ENCODE measurements at places on chromosomes 16 and 17. TPM values are rescaled to one million over a fixed set of nuclear protein-coding genes. Genes with fewer than 3 reads are reported as not detected.
A peak's percentile ranks its signal among the peaks of the same experiment; 100 is the strongest.

The IFI35 gene
- total RNA-seq = 4.7 TPM

The KRT26 gene
- not detected for total RNA-seq

The PMFBP1 gene
- 3.4 TPM for total RNA-seq

The SGCA gene
- 0.39 TPM for total RNA-seq

The ITGA2B gene
- 28.5 TPM for total RNA-seq

The ABCA10 gene
- total RNA-seq = not detected

GRCh38 chr17:76082326-76083251 lies 3.6 kb downstream of the ZACN start:
- no peak for DNase-seq

GRCh38 chr16:86734543-86735460 lies 156.5 kb downstream of the FOXL1 start:
- no peak for DNase-seq

DNA sequence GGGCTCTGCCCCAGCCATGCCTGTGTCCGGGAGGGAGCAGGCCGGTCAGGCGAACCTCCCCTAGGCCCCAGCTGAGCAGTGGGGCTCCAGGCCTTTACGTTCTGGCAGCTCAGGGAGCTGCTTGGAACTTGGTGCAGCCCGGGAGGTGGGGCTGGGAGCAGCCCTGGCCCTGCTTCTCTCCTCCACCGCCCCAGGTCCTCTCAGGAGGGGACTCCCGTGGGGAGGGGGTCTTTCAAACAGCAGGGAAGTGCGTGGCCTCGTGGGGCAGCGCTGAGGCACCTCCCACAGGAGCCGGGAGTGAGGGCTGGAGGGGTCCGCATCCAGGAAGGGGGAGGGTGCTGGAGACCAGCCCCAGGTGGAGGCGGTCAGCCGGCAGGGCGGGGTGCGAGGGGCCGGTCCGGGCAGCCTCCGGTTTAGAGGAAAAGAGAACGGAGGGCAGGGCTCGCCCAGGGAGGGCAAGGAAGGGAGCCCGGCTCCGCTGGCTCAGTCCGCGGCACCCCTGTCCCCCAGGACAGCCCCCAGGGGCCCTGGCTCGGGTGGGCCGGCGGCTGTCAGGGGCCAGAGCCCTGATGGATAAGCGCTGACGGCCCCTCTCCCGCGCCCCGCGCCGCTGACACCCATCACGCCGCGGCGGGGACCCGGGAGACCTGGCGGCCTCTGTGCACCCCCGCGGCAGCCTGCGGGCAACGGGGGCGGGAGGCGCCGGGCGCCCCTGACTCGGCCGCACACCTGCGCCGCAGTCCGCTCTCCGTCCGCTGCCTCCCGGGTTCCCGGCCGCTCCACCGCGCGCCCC lies 587 bp upstream of the PRR35 start:
- DNase-seq = no peak

DNA sequence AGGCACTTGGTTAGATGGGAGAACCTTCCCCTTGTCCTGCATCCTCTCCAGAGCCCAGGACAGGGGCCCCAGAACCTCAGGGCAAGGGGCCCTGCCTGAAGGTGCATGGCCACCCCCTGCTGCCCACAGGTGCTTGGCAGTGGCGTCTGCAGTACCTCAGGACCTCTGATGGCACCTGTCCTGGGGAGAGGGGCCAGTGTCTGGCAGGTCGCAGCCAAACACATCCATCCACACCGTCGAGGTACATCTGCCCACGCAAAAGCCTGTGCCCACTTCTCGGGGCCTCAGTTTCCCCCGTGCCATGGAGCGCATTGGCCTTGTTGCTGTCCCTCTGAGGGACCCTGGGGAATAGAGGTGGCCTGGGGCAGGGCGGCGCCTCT lies 9.3 kb downstream of the MAP2K3 start:
- no peak for DNase-seq

GRCh38 chr17:67636834-67637520 lies 80.8 kb upstream of the NOL11 start:
- no peak for DNase-seq

- no peak for DNase-seq
These were observed 15.7 kb upstream of the ABCC3 start for GRCh38 chr17:50618941-50619340.

GRCh38 chr16:73915935-73916334 lies 380.7 kb upstream of the PSMD7 start:
- DNase-seq = no peak

DNA sequence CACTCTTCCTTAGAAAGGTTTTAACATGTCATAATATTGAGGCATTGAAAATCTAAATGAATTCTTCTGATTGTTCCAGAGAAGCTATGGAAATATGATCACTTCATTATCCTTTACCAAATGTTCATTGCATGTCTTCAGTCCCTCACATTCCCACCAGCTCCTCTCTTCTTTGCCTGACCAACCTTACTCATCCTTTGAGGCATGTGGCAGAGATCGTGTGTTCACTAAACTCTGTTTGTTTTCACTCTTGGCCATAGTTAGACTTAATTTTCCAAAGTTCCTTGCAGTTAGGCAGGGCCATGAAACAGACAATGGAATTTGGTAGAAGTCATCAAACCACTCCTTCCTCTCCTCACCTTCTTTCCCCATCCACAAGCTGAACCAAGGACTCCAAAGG lies 266.5 kb upstream of the HSBP1 start:
- no peak for DNase-seq

GRCh38 chr17:74432766-74433391 lies 991 bp downstream of the GPRC5C start:
- DNase-seq = peak; percentile 70

DNA sequence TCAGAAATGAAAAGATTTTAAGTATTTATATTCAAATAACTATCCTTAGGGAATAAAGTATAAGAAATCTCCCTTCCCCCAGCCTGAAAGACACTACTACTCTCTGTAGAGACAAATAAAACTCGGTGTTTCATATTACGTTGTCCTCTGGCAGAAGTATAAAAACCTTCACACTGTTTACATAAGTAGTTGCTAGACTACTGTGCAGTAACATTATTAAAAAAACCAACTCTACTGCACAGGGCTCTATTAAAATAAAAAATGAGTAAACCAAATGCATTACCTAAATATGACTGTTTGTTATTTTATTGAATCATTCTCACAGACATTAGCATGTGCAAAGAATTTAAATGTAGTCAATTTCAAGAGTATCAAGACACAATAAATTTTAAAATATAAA lies 67.4 kb downstream of the MED13 start:
- DNase-seq = no peak

DNA sequence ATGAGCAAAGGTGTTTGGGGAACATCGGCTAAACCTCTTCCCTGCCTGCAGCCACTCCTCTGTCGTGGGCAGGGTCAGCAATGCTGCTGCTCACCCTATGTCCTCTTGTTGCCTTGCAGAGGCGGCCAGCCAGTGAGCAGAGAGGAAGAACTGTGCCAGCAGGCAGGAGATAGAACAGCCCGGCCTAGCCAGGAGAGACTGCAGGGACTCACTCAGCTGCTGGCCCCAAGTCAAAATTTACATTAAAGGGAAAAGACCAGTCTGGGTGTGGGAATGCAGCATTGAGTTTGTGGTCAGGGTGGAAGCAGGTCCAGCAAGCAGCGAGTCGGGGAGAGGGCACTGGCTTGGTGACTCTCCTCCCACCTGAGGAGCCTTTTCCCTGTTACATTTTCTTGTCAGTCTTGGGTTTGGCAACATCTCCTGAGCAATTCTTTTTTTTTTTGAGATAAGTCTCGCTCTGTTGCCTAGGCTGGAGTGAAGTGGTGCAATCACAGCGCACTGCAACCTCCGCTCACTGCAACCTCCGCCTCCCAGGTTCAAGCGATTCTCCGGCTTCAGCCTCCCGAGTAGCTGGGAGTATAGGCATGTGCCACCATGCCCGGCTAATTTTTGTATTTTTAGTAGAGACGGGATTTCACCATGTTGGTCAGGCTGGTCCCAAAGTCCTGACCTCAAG lies 22.7 kb downstream of the LIG3 start:
- DNase-seq = no peak

GRCh38 chr16:55690841-55691240 lies 35.1 kb downstream of the SLC6A2 start:
- no peak for DNase-seq

- DNase-seq = peak; percentile 84
These were observed 28.2 kb upstream of the ADGRG1 start for GRCh38 chr16:57600048-57600835.

- DNase-seq = peak; percentile 37
These were observed 526 bp downstream of the ZZEF1 start for GRCh38 chr17:4142107-4142900.

- DNase-seq = no peak
These were observed 30.0 kb downstream of the NSMCE1 start for GRCh38 chr16:27238591-27238990.

- DNase-seq = no peak
These were observed 13.3 kb upstream of the ACSF3 start for GRCh38 chr16:89080196-89080853.

GRCh38 chr16:31471875-31472708 lies at the start of gene TGFB1I1:
TGFB1I1 (plus strand) TSS chr16:31472152; CDS start chr16:31472189, 37 bp downstream.
- DNase-seq = peak; percentile 59

DNA sequence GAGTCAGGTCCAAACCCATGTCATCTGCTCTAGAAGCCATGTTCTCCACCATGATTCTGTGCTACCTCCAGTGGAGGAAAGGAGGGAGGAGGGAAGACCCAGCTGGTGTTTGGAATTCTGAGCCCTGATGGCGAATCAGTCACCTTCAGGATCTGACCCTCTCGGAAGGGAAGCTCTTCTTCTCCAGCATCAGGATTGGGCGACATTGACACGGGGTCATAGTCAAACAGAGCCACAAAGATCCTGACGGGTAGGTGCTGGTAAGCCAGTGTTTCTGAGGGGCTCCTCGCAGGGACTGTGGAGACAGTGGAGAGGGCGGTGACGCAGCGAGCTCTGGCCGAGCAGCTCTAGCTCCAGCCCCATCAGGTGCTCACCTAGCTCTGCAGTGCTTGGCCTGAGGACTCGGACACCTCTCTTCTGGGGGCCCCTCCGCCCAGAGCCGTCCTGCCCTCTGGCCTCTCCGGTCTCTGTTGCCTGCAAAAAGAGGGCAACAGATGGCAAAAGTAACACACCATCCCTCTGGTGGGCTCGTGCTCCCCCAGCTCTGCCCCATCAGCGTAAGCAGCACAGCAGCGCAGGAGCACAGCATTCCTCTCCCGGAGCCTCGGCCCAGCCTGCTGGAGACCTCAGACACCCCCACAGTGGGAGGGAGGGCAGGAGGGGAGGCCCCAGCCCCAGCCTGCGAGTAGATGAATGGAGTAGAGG lies 21.0 kb downstream of the TSPOAP1 start:
- DNase-seq = no peak

DNA sequence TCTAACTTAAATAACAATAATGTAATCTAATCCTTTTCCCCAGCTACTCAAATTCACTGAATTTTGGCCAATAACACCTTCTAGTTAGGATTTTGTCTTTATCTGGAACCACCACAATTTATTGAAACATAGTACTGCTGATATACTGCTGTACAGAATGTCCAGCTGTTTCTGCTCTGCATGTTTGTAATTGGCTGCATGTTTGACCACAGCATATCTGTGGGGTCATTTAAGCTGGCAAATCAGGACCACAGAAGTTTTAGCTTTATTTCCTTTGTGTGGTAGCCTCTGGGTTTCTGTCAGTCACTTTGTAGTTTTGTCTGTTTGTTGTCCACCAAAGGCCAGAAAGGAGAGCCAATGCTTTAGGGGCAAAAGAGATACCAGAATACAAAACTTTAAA lies 22.2 kb upstream of the RAB11FIP4 start:
- DNase-seq = no peak

- DNase-seq = no peak
These were observed 34.8 kb downstream of the IST1 start for GRCh38 chr16:71930013-71930563.

- DNase-seq = no peak
These were observed 17.5 kb downstream of the HELZ start for GRCh38 chr17:67227488-67227887.

- no peak for DNase-seq
These were observed 2.1 kb downstream of the KCNAB3 start for GRCh38 chr17:7927596-7927995.

- DNase-seq = no peak
These were observed 1.6 kb upstream of the GAST start for GRCh38 chr17:41710472-41711090.

GRCh38 chr17:58334661-58335060 lies 6.1 kb upstream of the TSPOAP1 start:
- DNase-seq = peak; percentile 4

DNA sequence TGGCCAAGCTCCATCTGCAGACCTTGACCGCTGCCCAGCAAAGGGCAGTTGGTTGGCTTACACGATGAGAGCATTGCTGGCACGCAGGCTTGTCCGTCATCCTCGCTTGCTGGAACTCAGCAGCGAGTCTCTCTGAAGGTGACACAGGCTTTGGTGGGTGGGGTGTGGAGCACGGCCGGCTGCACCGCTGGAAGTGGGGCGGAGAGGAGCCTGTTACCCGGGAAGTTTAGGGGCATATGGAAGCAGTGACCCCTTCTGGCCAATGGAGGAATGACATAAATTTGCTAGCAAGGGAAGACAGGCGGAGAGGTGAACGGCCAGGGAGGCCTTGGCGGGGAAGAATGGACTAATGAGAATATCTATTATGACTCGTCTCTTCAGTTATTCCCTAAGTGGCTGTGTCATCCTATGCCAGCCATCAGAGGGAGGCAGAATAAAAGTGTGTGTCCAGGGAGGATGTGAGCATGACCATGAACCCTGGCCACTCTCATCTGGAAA lies 65.9 kb upstream of the SDK2 start:
- DNase-seq = peak; percentile 87

DNA sequence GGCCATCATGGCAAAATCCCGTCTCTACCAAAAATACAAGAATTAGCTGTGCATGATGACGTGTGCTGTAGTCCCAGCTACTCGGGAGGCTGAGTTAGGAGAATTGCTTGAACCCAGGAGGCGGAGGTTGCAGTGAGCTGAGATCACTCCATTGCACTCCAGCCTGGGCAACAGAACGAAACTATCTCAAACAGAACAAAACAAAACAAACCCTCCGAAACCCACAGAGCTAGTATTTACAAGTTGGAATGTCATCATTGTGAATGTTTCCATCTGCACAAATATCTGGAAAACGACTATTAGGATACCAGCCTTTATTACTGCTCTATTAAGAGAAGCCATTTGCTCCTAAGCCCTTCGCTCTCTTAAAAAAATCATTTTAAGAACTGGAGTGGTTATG lies 26.0 kb downstream of the SMARCE1 start:
- no peak for DNase-seq

All from WTC11 (cell line).